ENCODE measurements at places on chromosomes 4 and X.

GRCh38 chr4:127012549-127012948 is 620.2 kb upstream of the INTU start:
- no peak for DNase-seq
- no peaks in the 10 kb centered on the region for H3K36me3 ChIP-seq
- H3K27me3 ChIP-seq: no peaks in the 10 kb centered on the region
- H3K27ac ChIP-seq: no peak overlapping the region
- peaks cover 11% of the 10 kb centered on the region for H3K4me1 ChIP-seq
- H3K4me3 ChIP-seq: no peak overlapping the region

DNA sequence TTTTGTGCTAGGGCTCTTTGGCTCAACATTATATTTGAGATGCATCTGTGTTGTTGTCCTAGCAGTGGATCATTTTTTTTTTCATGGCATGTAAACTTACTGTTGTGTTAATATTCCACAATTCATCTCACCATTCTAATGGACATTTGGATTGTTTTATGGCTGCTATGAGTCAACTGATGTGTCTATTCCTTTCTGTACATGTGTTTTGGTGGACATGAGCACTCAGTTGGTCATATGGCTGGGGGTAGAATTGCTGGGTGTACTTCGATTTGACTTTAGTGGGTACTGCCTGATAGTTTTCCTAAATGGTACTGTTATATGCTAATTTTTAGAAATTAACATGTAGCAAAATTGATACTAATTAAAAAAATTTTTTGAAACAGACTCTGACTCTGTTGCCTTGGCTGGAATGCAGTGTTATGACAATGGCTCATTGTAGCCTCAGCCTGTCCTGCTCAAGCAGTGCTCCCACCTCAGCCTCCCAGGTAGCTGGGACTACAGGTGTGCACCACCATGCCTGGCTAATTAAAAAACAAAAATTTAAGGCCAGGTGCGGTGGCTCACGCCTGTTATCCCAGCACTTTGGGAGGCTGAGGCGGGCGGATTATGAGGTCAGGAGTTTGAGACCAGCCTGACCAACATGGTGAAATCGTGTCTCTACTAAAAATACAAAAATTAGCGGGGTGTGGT is 9.0 kb downstream of the FAM193A start:
- H3K4me3 ChIP-seq: no peak overlapping the region
- H3K4me1 ChIP-seq: peaks cover 24% of the 10 kb centered on the region
- H3K27me3 ChIP-seq: no peaks in the 10 kb centered on the region
- no peaks in the 10 kb centered on the region for H3K36me3 ChIP-seq
- H3K27ac ChIP-seq: no peak overlapping the region
- DNase-seq: no peak

- H3K4me3 ChIP-seq: no peak overlapping the region
- H3K27ac ChIP-seq: no peak overlapping the region
- no peak for DNase-seq
- H3K4me1 ChIP-seq: no peaks in the 10 kb centered on the region
Measured at GRCh38 chr4:98334461-98334860, 73.3 kb downstream of the RAP1GDS1 start.

DNA sequence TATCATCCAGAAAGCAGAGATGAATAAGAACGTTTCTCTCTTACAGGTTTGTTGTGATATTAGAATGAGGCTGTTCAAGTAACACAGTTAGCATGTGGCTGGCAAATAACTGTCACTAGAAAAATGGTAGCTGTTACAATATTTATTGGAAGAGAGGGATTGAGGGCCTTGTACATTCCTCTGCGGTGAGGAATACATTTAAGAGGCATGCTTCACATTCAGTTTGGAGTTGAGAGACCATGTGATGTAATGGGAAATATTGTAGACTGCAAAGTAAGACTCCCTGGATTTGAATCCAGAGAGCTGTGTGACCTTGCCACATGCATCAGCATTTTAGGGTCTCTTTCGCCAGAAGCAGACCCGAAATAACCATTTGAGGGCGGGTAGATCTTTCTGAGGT is 104.8 kb upstream of the KIT start:
- H3K27me3 ChIP-seq: no peaks in the 10 kb centered on the region
- DNase-seq: no peak
- no peak overlapping the region for H3K27ac ChIP-seq
- no peaks in the 10 kb centered on the region for H3K4me1 ChIP-seq

DNA sequence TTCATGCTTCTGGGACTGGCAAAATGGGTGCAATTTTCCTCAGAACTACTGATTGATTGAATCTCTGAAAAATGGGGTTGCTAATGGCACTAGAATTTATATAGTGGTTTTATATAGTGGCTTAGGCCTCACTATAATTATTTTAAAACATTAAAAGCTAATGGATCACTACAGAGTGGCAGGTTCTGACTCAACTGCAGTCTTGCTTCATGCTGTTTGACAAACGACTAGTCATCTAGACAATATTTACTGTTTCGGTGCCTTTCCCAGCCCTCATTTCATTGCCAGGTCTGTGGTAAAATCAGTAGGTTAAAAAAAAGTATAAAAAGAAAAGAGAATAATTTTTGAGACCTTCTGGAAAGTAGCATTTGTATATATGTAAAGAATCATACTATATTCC is 352.8 kb upstream of the ATOH1 start:
- H3K27ac ChIP-seq: no peak overlapping the region
- no peaks in the 10 kb centered on the region for H3K4me1 ChIP-seq
- no peaks in the 10 kb centered on the region for H3K36me3 ChIP-seq
- DNase-seq: no peak
- H3K4me3 ChIP-seq: no peak overlapping the region
- H3K27me3 ChIP-seq: no peaks in the 10 kb centered on the region

DNA sequence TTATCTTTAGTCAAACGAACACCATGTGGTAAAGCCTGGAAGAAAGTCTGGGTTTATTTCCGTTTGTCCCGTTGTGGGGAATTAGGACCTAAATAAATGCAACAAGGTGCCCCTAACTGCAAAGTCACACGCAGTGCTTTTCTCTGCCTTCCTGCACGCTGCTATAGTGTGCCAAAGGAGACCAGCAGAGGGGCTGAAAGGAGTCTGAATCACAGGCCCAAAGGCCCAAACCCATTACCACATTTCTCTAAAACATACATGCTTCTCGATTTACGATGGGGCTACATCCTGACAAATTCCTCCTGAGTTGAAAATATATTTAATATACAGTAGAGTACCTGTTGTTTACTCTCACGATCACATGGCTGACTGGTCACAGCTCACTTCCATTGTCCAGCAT is 4.5 kb downstream of the VEGFC start:
- no peaks in the 10 kb centered on the region for H3K36me3 ChIP-seq
- no peak overlapping the region for H3K4me3 ChIP-seq
- no peak for DNase-seq
- H3K4me1 ChIP-seq: peaks cover 11% of the 10 kb centered on the region
- H3K27ac ChIP-seq: no peak overlapping the region

GRCh38 chrX:140572724-140573123 is 67.9 kb upstream of the SOX3 start:
- no peaks in the 10 kb centered on the region for H3K4me1 ChIP-seq
- no peaks in the 10 kb centered on the region for H3K27me3 ChIP-seq
- no peak overlapping the region for H3K27ac ChIP-seq
- no peaks in the 10 kb centered on the region for H3K36me3 ChIP-seq

GRCh38 chr4:104743215-104743653 is 248.5 kb upstream of the CXXC4 start:
- H3K36me3 ChIP-seq: no peaks in the 10 kb centered on the region
- no peak for DNase-seq
- H3K27ac ChIP-seq: no peak overlapping the region
- H3K4me3 ChIP-seq: no peak overlapping the region
- H3K27me3 ChIP-seq: no peaks in the 10 kb centered on the region
